ENCODE measurements at places on chromosomes 5 and 9.
A peak's percentile ranks its signal among the peaks of the same experiment; 100 is the strongest.

DNA sequence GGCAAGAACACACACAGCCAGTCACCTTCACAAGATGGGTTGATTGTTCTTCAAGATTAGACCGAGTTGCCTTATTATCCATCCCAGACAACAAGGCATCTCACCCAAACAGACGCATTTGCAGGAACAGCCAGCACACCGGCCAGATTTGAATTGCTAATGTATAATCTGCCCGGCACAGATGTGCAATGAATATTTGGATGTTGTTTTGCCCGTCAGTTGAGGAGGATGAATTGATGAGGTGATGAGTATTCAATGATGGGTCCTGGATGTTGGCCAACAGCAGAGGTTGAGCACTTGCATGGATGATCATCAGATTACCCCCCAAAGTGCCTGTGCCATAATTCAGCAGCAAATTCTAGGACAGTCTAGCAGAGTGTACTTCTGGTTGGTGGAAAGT lies 20.1 kb downstream of the ALG2 start:
- DNase-seq, result no peak

GRCh38 chr5:27412384-27412783 lies 374.0 kb upstream of the CDH9 start:
- DNase-seq, result no peak

GRCh38 chr9:23682891-23683431 lies 143.1 kb downstream of the ELAVL2 start:
- DNase-seq, result no peak

DNA sequence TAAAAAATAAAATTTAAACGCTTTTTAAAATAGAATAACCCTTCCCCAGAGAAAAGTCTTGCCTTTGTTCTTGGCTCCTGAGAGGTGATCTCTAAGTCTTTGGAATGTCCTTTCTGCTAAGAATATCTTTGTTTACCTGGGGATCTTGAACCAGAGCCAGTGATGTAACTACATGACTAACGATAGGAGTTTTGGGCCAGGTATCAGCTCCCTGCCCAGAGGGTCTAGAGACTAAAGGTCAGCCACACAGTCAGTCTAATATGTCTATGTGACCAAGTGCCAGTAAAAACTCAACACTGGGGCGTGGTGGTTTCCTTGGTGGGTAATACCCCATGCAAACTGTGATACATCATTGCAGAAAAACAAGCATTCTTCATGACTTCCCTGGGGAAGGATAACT lies 1351.9 kb upstream of the C9orf72 start:
- DNase-seq, result no peak

DNA sequence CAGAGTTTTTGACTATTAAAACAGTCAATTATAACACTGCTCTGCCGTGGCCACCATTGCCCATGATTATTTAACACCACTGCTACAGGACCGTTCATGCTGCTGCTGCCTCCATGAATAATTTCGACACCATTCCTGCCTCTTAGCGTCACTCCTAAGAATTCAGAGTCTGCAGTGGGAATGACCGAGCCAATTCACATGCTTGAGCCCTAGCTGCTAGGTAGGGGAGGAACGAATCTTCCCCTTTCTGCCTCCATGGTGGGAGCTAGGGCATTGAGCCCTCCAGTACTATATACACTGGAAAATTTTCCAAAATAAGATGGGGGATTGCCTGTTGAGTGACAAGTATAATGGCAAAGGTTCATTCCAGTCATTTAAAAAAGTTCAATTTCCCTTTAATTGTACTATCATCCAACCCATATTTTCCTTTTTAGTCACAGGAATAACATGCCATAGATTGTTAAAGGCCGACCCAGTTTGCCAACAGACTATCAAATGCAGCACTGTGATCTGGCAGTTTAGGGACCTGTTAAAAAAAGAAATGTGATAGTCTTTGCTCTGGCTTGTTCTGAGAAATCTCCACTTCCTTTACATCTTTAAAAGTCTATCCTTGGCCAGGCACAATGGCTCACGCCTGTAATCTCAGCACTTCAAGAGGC lies 13.5 kb upstream of the B4GALT1 start:
- no peak for DNase-seq

DNA sequence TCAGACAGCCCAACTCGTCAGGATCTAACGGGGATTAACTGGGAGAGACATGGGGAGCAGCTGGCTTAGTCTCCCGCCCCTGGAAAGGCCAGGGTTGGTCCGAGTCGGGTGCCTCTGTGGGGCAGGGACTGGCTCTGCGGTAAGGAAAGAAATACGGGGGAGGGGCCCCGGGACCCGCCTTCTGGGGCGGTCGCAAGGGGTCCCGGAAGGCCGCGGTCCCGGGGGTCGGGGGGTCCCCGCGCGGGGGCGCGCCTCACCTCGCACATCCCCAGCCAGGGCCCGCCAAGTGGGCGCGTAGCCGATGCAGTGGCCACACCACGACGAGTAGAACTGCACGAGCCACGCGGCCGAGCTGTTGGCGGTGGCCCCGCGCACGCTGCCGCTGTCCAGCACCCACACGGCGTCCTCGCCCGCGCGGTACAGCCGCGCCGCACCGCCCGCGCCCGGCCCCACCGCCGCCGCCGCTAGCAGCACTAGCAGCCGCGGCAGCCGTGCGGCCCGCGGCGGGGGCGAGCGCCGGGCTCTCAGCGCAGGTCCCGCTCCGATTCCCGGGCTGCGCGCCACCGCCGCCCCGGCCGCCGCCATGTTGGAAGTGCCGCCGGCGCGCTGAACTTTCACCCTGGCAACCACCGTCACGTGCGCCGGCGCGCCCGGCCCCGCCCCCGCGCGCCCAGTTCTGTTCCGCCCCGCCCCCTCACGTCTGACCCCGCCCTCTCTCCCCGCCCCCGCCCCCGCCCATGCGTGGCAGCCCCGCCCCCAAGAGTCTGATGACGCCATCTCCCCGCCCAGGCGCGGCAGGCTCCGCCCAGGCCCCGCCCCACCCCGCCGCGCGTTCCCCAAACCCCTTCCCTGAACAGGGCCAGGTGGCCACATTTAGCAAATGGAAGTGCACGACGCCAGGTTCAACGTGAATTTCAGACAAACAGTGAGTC lies at the start of gene QSOX2:
QSOX2 (minus strand) TSS at position 594 of the 932 bp plus-strand sequence; CDS start at position 585, 9 bp downstream.
- DNase-seq, result no peak

DNA sequence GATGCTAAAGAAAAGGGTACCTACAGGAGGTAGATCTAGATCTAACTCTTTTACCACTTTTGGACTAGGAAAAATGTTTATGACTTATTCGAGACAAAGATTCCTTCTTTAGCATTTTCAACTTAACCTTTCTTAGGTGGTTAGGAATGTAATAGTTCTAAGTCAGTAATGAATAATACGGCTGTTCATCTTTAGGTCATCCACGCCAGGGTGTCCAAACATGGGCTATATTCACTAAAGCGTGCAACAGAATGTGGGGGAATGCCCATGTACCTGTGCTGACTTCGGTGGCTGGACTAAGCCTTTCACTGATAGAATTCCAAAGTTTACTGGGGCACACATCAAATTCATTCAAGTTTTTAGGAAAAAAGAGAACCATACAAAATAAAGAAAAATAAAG lies 164.7 kb downstream of the TSSK1B start:
- DNase-seq, result no peak

GRCh38 chr5:4079831-4080230 lies 484.2 kb downstream of the IRX1 start:
- no peak for DNase-seq

DNA sequence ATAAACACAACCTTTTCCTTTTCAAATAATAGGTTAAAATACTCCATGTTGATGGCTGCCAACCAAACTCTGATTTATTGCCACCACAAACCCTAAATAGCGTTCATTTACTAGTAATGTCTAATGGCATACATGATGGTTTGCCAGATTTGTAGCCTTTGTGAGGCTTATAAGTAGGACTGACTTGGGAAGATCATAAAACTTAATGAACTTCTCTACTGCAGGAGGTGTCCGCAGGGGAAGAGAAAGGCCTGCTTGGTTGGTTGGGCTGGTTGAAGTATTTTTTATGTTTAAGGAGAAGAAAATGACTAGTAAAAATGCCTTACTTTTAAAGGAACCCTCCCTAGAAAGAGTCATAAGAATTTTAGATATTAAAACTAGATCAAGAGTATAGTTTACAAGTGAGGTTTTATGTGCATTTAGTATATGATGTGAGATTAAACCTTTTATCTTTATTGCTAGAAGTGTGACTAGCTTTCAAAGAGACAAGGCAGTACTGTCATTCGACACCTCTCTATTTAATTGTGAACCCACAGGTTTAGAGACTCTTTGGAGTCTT lies 5.0 kb downstream of the PBX3 start:
- DNase-seq, result no peak

DNA sequence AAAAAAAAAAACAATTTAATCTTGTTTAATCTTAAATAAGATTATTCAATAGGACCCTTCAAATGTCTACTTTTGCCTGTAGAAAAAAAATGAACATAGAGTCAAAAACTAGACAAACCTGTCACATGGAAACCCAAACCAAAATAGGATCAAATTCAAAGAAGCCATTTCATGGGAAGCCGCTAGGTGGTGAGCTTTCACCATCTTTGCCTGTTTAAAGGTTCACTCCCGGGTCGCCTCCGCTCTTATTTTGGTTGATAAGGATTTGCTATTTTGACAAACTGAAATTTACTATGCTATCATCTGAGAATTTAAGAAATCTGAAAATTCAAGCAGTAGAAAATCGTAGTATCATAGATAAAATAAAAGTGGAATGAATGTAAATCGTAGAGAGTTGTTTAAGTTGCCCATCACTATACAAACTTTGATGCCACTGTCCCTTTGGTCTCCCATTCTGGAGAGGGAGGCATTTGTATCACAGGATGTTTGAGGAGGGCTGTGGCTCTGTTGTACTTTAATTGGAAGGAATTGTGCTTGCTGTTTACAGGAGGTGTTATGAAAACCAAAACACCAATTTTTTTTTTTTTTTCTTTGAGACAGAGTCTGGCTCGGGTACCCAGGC lies 43.5 kb upstream of the DNAH5 start:
- DNase-seq, result no peak

DNA sequence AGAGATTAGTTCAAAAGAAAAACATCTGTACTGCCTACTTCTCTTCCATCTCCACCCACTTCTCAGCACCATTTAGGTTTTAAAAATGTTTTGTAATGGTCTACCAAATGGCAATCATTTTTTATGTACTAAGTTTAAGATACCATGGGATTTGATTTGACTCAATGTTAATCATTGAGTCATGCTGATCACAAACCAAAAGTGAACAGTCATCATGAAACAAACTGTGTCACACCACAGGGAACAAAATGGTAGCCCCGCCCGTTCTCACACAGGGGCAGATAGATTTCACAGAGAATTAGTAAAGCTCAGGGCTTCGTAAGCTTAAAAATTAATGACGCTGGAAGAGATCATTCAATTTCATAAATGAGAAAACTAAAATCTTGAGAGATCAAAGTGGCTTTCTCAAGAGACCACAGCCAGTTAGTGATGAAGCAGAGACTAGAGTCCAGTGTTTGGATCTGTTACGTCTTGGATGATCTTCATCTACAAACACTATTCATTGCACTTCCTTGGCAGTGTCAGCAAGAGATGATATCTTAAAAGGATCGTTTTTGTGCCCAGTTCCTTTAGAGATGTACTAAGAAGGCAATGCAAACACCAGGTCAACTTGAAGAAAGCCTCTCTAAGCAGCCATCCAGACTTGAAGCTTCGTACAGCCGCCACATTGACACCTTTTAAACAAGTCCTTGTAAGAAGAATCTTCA lies 33.9 kb upstream of the TRIO start:
- DNase-seq, result peak; percentile 55

GRCh38 chr5:170867825-170868224 lies 6.0 kb downstream of the RANBP17 start:
- no peak for DNase-seq

GRCh38 chr9:107782381-107782780 lies 292.8 kb upstream of the KLF4 start:
- DNase-seq, result peak; percentile 18

GRCh38 chr9:90274725-90275124 lies 367.9 kb downstream of the DIRAS2 start:
- DNase-seq, result no peak

DNA sequence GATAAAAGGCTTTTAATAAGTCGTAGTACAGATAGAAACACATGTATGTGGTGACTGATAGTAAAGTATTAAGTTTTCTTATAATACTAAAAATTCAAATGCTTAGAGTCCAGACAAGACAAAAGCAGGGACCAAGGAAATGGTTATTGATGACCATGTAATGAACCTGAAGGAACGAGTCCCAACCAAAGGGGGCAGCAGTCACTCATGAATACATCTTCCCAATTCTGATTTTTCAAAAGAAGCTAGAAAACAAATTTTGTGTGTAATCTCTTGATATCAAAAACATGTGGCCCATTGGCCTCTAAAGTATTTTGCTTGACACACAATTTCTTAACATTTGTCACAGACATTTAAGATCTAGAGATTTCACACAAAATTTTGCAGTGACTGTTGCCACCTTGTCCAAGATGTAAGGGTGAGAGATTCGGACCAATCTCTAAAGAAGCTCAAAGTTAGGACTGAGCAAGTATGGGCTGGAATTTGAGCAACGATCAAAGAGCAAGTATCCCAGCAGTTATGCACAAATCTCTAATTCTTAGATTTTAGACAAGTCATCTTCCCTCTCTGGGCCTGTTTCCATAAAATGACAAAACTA lies 66.8 kb downstream of the ARL15 start:
- no peak for DNase-seq

DNA sequence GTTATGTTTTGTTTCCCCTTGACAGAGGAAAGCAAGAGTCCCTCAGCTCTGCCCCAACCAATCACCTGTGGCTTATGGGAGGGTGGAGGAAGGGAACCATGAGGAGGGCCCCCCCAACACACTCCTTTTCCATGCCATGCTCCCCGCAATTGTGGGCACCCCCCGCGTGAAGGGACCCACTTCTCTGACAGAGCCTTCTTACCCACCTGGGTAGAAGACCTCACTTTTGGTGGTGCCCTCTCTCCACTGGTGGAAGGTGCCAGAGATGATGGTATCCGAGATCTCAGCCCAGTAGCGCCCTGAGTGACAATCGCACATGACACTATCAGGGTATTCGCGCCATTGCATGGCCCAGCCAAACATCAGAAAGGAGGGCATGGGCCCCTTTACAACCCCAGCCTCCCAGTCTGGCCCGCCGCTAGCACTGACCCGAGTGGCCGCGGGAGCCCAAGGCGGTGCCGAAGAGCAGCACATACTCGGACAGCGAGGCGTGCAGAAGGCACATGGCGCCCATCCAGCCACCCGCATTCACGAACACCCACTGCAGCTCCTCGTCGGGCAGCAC lies 714 bp downstream of the SIGMAR1 start:
- DNase-seq, result no peak

- no peak for DNase-seq
These were observed 25.9 kb upstream of the TRPM3 start for GRCh38 chr9:71147368-71147767.
